ENCODE measurements at places on chromosomes 12 and 14. TPM values are rescaled to one million over a fixed set of nuclear protein-coding genes. Genes with fewer than 3 reads are reported as not detected.

Gene FOXA1
- 3.7 TPM for total RNA-seq

Gene C12orf54
- not detected for total RNA-seq

Gene KRT7
- not detected for total RNA-seq

Gene CCDC198
- 1.2 TPM for total RNA-seq

Gene CCDC38
- total RNA-seq, result not detected

Gene PHETA1
- total RNA-seq, result 5.8 TPM

Gene TAS2R31
- 8.1 TPM for total RNA-seq

Gene LRRC43
- 6.5 TPM for total RNA-seq

Gene LRRC9
- total RNA-seq, result 12.7 TPM

Gene PTGER2
- total RNA-seq, result 0.46 TPM

Gene TUNAR
- 47.3 TPM for total RNA-seq

Gene KNTC1
- total RNA-seq, result 26.8 TPM

Gene ERBB3
- 6.2 TPM for total RNA-seq

Gene AMN
- total RNA-seq, result 0.23 TPM

Gene PPP4R4
- 11.8 TPM for total RNA-seq

Measured in diencephalon (tissue), 1 donor.